Stimulated activated CD4-positive, alpha-beta T cell treated with anti-CD3 and anti-CD28 coated beads, Interleukin-15, amount 100 ng/mL, for 1 hour (primary cell): ENCODE measurements at places on chromosomes 3 and 15.

GRCh38 chr15:65334586-65335231 lies 30.2 kb downstream of the RNU5B-1 start:
- no peak for DNase-seq

DNA sequence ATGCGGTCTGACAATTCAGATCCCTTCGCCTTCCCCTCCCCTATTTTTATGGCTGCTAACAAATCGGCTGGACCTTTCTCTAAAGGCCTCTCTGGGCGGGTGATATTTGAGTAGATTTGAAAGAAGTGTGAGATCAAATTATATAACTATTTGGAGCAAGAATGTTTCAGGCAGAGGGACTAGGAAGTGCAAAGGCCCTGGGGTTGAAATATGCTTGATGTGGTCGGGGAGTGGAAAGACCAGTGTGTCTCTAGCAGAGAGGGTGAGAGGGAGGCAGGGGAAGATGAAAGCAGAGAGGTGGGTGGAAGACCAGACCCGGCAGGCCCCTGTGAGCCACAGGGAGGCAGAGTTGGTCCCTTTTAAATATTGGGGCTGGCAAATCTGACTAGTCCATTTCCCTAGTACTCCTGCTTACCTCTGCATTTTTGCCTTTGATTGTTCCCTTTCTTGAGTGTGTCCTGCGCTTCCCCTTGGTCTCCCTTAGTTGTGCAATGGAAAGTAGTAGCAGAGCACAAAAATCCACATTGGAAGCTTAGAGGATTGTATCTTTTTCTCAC lies 32.3 kb downstream of the SLCO3A1 start:
- no peak for DNase-seq

DNA sequence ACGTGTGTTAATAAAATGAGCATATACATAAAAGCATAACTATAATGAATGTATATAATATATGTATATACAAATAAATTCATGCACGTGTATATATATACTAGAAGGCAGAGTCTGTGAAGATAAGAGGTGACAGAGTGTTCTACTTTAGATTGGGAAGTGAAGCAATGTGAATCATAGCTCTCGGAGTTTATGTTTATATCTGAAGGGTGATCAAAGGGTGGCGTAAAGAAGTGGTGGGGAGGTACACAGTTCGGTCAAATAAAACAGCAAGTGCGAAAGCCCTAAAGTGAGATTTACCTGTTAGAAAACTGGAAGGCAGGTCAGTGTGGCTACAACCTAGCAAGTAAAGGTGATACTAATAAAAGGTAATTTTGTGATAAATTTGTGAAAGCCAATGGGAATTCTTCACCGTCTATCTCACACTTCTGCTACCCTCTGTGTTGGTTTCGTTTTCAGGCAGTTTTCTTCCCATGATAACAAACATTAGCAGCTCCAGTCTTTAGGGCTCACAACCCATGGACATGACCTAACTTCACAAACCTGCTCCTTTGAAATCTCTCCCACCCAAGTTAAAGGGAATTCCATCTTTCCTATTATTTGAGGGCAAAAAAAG lies 46.7 kb upstream of the BCHE start:
- DNase-seq, result no peak

- DNase-seq, result no peak
Measured at GRCh38 chr3:142613491-142613890, 17.3 kb downstream of the PLS1 start.

GRCh38 chr3:56467801-56468183 lies 475 bp downstream of the ERC2 start:
- DNase-seq, result no peak

GRCh38 chr15:50146632-50147031 lies 27.6 kb upstream of the ATP8B4 start:
- no peak for DNase-seq

DNA sequence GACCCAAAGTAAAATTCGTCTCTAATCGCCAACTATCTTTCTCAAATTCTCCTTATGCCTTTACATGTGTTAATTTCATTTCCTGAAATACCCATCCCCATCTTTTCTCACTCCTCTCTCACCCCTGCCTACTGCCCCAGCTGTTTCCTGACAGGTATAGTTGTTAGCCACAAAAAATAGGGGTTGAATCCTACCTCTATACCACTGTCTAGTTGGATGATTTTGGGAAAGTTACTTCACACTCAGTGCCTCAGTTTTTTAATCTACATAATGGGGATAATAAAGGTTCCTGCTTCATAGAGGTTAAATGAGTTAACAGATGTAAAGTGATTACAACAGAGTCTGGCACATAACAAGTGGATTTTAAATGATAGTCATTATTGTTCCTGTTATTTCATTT lies 189.7 kb downstream of the TNIK start:
- no peak for DNase-seq
